Activated naive CD4-positive, alpha-beta T cell (primary cell): ENCODE measurements at places on chromosomes 12 and 14.

DNA sequence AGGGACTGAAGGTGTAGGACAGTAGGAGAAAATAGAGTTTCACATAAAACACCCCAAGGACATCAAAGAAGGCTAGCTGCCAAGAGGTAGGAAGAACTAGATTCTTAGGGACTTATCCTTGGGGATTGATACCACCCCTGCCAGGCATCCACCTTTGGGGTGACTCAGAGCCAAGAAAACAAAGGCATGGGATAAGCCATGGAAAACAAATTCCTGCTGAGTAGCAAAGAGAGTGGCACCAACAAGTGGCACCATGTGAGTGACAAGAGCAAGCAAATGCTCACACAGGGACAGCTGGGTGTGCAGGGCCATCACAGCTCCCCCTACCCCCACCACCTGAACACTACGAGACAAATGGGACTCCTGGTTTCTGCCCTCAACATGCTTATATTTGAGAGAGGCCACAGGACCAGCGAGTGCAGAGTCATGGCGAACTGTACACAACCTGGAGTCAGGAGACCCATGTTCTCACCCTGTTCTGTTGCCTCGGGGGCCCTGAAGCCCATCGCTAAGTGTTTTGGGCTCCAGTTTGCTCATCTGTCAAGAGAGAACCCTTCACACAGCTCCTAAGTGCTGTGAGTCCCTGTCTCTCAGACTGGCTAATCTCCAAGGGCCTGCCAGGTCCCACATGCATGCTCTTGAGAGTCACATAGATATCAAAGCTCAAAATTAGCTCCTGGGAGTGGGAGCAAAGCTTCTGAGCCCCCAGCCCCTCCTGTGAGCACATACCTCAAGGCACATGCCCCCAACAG lies 91.9 kb downstream of the DPF3 start:
- DNase-seq, result no peak

GRCh38 chr14:89171168-89171567 lies 245.9 kb downstream of the FOXN3 start:
- DNase-seq, result no peak

DNA sequence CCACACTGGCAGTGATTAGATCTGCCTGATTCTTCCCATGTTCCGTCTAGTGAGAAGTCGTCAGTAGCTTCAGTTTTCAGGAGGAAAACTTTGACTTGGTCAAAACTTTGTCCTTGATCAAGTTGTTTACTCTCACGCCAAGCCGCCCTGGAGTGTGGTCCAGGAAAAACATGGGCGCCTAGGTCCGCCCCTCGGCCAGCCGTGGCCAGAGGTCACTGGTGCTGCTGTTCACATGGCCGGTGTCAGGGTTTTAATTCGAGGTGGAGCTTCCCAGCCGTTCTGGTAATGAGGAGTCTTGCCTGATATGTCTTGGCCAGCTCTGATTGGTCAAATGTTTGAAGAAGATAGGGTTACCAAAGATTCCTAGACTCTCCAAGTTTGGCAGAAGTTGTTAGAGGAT lies 71.5 kb downstream of the PPP2R5C start:
- DNase-seq, result no peak

GRCh38 chr14:44279357-44279756 lies 227.7 kb downstream of the FSCB start:
- DNase-seq, result no peak

- DNase-seq, result no peak
These were observed 11.4 kb upstream of the BDKRB2 start for GRCh38 chr14:96192975-96193805.

GRCh38 chr14:77104393-77104792 lies 6.3 kb downstream of the CIPC start:
- DNase-seq, result no peak

DNA sequence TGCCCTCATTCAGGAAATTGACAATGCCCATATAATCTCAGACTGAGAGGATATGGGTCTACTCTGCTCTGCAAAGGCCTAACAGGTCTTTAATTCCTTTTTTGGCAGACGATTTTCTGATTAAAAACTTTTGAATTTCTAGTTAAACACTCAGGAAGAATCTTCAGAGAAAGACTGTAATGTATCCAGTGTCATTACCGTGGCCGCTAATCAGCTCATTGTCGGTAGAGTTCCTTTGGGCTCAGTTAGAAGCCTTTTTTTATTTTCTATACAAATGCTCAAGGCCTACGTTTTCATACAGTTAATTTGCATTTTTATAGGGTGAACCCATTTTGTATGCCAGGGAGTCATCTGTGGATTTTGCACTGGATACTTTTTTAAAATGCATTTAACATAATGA lies 549.9 kb downstream of the RPS29 start:
- no peak for DNase-seq

DNA sequence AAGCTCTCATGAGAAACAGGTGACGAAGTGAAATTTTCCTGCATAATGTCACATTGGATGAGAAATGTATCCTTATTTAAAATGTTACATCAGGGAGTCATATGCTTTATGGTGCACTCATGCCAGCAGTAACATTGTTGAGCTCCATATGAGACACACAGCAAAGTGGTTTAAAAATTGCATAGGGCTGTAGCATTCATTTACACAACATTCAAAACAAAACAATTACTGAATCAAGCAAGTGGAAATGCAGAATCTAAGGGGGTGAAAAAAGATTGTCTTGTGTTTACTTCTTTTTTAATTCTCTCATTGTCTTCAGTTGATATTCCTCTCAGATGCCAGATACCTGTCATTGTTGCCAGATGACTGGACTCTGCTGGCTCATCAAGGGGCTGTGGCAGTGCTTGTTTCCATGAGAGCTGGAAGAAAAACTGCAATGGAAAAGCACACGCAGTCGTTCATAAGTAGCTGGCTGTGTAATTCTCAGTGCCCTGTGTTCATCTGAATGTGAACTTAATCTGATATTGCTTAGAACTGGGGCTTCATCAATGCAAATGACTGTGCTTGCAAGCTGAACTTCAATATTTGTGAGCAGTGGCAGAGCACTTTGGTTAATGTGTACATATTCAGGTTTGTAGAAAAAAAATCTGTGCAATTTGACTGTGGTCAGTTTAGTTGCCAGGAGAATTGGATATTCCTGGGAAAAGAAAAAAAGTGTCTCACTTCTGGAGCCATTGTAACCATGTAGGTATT lies 305.6 kb downstream of the RAD51B start:
- no peak for DNase-seq

- DNase-seq, result no peak
These were observed 13.9 kb downstream of the DNM1L start for GRCh38 chr12:32693036-32693435.

DNA sequence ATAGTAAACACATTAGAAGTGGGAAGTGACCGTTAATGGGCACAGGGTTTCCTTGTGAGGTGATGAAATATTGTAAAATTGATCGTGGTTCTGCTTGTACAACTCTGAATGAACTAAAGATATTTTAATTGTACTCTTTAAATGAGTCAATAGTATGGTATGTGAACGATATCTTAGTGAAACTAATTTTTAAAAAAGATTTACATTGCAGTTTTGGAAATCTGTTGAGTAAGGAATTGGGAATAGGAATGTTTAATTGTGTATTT lies 1.7 kb downstream of the ZNF410 start:
- no peak for DNase-seq

DNA sequence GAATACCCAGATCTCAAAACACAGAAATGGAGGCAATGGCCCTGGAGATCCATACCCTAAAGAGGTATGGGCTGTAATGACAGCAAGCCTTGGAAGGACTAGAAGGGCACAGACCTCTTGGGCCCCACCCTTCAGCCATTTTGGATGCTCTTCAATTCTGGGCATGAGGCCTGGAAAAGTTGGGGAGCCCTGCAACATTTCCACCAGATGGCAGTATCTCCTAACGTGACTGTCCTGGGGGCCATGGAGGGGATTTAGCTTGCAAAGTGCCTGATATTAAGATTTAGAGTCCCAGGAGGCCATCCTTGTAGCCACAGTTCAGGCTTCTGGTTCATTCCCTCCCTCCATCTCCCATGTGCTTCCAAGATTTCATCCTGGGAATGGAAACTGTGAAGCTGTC lies 30.2 kb downstream of the KCNA5 start:
- DNase-seq, result no peak

DNA sequence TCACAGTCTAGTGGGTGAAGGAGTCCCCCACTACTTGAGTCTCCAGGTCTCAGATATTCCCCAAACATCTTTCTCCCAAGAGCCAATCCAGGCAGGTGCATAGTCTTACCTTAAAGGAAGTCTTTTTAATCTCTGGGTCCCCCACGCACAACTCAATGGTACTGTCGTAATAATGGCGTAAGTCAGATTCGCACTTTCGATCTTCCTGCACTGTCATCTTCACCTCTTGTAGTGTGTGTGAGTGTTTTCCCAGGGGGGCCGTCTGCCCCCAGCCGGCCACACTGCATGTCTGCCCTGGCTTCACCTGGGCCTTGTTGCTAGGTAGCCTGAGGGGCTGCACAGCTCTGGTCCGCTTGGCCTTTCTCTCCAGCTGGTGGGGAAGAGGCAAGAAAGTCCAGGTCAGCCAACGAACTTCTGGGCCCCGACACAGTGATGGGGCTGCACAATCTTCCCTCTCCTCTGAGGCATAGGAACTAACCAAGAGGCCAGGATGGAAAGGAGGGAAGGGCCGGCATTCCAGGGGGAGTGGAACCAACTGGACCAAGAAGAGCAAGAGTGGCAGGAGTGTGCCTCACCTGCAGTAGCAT lies 2.1 kb downstream of the GZMB start:
- DNase-seq, result no peak

GRCh38 chr12:27534060-27534764 lies 10.2 kb downstream of the PPFIBP1 start:
- DNase-seq, result no peak

- no peak for DNase-seq
These were observed 182.3 kb downstream of the TMEM132C start for GRCh38 chr12:128449146-128449894.

DNA sequence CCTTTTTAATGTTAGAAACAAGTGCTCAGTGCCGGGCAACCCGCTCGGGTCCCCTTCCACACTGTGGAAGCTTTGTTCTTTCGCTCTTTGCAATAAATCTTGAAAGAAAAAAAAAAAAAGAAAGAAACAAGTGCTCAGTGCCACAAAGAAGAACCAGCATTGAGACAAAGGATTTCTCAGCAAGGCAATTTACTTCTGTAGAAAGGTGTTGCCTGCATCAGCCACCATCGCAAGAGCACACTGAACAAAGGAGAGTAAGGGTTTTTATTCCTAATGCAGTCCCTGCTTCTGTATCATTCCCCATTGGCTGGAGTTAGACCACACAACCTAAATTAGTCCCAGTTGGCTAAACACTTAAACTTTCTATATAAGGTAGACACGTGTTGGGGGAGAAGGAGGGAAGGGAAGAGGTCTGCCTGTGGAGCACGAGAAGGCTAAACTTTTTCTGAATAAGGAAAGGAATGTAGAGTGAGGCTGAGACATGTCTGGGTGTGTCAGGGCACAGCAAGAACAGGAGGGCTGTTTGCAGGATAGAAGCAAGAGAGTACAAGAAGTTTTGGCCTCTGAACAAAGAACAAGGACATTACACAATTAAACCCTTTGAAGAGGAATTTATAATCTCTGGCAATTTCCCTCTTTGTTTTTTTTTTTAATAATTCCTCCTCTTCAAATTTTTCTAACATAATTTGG lies 21.4 kb downstream of the KLRF2 start:
- DNase-seq, result no peak

GRCh38 chr12:17853054-17853453 lies 236.9 kb downstream of the RERGL start:
- no peak for DNase-seq

- peak; percentile 46 for DNase-seq
These were observed 6.5 kb downstream of the ZBTB1 start for GRCh38 chr14:64510825-64511671.
